ENCODE measurements at places on chromosomes 3 and 15.

DNA sequence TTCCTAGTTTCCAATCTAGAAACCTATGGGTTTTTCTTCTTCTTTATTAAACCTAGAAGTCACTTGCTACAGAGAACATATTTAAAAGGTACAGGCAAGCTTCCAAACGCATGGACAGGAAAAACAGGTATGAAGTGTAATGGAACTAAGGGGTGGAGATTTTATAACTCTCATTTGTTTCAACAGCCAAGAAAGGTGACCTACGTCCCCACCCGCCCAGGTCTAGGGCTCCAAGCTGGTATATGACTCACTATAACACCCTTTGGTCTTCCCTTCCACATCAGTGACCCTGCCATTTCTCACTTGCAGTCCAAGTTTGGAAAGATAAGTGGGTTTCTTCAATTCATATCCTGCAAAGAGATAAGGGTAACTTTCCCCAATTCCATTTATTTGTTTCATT is 6.0 kb upstream of the LIPH start:
- DNase-seq: no peak

DNA sequence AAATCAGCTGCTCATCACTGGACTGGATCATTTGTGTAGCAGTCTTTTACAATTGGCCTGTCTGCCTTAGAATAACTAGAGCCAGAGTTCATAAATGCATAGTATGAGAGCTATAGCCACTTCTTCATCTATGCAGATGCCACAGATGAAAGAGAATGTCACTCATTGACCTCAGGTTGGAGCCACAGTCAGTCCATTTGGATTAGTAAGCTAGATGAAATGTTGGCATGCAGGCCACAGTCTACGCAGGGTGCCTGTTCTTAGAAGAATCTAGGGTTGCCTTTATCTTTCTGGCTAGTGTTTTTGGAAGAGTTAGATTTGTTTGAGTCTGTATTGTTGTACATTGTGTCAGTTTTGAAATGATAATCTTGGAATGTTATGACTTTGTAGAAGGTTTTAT is 25.4 kb upstream of the EDEM1 start:
- no peak for DNase-seq

- no peak for DNase-seq
These were observed 23.5 kb upstream of the PAQR5 start for GRCh38 chr15:69275074-69275670.

DNA sequence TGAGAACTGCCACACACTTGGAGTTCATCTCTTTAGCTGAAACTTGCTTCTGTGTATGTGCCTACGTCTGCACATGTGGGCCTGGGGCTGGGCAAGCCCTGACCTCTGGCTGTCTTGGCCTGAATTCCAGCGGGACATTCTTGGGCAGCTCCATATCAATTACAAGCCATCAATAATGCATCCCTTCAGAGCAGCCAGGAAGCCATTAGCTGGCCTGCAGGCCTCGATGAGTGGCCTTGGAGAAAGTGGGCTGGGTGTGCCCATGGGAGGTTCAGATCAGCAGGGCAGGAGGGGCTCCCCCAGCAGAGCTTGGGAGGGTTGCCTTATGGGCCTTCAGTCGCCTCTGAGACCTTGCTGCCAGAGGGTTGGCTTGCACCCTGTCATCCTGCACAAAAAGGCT is 124.1 kb downstream of the ETFA start:
- DNase-seq: no peak

GRCh38 chr15:98755781-98756180 is 107.4 kb downstream of the IGF1R start:
- DNase-seq: no peak

- DNase-seq: no peak
These were observed 9.5 kb downstream of the CMTM7 start for GRCh38 chr3:32401126-32401525.

All from H1 (cell line).